ENCODE measurements at places on chromosomes 1 and 21.
A peak's percentile ranks its signal among the peaks of the same experiment; 100 is the strongest.

DNA sequence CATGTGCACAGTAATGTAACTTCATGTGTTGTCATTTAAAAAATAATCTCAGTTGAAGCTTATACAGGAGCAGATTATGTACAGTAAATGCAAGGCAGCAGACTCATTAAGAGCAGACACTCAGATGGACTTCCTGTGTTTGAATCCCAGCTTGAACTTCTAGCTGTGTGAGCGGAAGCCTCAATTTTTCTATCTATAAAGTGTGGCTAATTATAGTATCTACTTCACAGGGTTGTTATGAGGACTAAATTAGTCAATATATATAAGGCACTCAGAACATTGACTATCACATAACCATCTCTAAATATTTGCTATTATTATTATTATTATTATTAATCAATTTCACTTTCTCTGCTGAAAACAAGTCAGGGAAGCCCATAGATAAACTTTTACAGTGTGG, 141.6 kb downstream of the ZP4 start:
- no peak for DNase-seq

DNA sequence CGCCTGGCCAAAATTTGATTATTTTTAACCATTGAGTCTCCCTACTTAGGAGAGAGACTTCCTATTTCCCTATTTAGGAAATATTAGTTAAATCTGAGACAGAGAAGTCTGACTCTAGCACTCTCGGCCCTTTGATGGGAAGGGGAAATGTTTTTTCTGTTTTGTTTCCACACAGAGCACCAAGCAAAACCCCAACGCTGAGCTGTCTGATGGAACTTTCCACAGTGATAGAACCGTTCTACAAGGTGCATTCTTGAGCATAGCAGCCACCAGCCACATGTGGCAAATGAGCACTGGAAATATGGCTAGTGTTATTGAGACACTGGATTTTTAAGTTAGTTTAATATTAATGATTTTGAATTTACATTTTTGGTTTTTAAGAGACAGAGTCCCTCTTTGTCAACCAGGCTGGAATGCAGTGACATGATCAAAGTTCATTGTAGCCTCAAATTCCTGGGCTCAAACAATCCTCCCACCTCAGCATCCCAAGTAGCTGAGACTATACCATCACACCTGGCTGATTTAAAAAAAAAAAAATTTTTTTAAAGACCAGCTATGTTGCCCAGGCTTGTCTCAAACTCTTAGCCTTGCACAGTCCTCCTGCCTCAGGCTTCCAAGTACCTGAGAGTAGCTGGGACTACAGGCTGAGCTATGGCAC, 77.3 kb upstream of the GALNT2 start:
- DNase-seq, result no peak

- DNase-seq, result no peak
Observed at GRCh38 chr1:25952841-25953401, 44.9 kb downstream of the PAFAH2 start.

- DNase-seq, result no peak
Observed at GRCh38 chr1:33683913-33684312, 180.0 kb upstream of the HMGB4 start.

GRCh38 chr1:23748016-23748415, 4.7 kb downstream of the ELOA start:
- DNase-seq, result no peak

DNA sequence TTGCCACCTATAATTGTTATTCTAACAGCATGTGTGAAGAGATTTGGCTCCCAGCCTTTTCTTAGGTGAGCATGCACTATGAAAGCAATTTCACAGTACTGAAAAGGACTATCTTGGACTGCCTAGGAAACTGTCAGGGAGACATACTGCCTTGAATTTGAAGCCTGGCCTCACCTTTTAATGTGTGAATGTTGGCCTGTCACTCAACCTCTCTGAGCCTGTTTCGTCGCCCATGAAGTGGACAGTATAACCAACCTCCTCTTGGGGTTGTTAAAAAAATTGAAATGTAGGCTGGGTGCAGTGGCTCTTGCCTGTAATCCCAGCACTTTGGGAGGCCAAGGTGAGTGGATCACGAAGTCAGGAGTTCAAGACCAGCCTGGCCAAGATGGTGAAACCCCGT, 20.4 kb upstream of the POU2F1 start:
- no peak for DNase-seq

DNA sequence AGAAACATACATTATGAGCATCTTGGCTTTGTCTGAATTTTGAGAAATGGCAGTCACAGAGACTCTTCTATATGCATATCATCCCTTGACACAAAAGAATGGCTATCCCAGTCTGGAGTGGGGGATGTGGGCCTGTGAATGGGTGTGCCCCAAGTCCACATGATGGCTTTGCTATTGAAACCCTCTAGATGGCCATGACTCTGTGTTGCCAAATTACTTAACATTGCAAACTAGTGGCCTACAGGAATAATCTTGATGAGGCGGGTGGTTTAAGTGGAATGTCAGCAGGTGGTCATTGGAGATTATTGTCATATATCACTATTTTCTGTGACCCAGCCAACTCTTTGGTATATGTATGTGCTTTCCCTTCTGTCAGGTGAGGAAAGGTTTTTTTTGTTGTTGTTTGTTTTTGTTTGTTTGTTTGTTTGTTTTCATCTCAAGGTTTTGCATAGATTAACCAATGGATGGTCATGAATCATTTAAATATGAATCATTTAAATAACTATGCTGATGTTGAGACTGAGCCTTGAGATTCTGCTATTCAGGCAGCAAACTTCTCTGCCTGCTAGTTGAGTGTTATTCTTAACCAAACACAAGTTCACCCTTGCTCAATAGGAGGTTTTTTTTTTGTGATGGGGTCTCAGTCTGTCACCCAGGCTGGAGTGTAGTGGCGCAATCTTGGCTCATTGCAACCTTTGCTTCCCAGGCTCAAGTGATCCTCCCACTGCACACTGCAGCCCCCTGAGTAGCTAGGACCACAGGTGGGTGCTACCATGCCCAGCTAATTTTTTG, 103.0 kb downstream of the NOS1AP start:
- DNase-seq, result no peak

GRCh38 chr1:31793086-31793485, 22.7 kb downstream of the SPOCD1 start:
- DNase-seq, result no peak

DNA sequence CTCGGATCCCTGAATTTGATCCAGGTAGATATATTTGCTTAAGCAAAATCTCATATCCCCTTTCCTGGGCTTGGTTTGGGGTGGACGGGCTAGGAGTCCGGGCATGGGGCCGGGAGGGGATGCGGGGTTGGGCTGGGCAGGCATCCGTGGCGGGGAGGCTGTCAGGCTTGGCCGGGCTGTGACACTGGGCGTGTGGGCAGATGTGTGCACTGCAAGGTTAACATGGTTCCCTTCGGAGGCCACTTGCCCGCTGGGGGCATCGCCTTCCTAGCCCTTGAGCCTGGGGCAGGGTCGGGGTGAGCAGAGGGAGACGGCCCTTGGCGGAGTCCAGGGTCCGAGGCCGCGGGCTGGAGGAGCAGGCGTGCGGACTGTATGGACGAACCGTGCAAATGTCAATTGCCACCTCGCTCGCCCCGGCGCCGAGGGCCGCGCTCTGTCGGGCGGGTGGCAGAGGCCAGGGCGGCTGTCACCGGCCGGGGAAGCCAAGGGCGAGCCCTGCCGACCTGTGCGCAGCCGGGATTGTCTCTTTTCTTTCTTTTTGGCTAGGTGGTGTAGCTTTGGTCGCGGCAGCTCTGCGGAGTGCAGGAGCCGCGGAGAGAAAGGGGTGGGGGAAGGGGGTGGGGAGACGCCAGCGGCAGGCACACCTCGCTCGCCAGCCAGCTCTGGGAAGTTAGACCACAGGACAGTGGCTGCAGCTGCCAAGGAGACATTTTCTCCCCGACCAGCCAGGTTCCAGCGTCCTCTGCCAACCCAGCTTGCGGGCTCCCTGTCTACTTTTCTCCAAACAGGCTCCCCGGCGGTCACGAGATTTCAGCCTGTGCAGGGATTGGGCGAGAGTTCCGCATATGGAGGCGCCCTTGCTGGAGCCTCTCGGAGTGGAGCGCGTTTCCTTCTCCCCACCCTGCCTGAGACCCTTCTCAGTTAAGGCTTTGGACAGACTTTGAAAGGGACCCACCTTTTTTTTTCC, 1.3 kb downstream of the RCOR3 start:
- DNase-seq, result peak; percentile 53

DNA sequence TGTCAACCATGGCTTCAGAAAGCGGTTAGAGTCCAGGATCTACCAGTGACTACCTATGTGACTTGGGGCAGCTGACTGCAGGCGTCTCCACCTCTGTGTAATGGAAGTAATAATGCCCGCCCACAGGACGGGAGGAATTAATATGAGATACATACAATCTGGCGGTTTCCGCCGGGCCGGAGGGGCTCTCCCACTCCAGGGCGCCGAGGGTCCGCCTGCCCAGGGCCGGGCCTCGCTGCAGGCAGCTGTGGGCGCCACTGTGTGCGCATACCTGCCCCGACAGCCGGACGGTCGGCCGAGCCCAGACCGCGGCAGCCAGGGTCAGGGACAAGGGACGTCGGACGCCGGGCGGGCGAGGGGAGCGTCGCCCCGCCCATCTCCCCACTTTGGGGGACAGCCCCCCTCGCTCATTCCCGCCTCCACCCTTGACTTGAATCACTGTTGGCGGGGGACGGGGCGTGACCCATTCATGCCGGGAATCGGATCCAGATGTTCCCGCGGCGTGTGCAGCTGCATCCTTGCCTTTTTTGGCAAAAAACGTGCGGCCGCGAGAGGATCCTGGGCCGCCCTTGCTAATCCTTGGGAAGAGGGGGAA, 6.0 kb upstream of the SF3A3 start:
- no peak for DNase-seq

- DNase-seq, result no peak
Observed at GRCh38 chr1:204709960-204710912, 24.7 kb upstream of the LRRN2 start.

GRCh38 chr21:35628316-35628715, 432.0 kb downstream of the SETD4 start:
- DNase-seq, result no peak

GRCh38 chr1:91846007-91846638, 39.8 kb downstream of the TGFBR3 start:
- DNase-seq, result no peak

DNA sequence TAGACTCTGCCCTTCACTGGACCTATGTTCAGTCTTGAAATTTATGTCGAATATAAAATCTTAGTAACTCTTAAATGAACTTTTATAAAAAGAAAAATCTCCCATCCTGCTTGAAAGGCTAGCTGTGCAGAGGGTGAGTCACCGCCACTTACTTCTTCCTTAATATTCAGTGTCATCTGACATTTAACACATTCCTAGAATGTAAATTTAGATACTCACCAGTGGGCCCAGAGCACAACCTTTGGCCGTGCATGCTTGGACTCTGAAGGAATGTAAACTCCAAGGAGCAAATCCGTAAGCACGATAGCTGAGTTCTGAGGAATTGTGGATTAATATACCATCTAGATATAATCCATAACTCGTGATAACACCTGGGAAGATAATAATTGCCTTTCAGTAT, 403.3 kb downstream of the KCTD3 start:
- no peak for DNase-seq

- no peak for DNase-seq
Observed at GRCh38 chr1:234675572-234675971, 65.6 kb upstream of the IRF2BP2 start.

DNA sequence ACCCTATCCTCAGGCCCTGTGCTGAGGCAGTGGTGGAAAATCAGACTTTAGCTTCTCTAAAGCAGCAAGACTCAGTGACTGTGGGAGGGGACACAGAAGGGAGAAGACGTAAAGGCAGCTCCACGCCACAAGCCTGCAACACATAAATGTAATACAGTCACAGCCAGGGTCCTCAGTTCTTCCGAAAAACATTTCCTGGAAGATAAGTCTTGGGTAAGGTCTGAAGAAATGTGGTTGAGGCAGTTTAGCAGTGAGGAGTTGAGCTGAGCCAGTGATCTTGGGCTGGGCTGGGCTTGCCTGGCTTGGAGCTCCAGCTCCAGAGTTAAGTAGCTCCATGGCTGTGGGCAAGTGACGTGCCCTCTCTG, 127.8 kb upstream of the ADAR start:
- no peak for DNase-seq

DNA sequence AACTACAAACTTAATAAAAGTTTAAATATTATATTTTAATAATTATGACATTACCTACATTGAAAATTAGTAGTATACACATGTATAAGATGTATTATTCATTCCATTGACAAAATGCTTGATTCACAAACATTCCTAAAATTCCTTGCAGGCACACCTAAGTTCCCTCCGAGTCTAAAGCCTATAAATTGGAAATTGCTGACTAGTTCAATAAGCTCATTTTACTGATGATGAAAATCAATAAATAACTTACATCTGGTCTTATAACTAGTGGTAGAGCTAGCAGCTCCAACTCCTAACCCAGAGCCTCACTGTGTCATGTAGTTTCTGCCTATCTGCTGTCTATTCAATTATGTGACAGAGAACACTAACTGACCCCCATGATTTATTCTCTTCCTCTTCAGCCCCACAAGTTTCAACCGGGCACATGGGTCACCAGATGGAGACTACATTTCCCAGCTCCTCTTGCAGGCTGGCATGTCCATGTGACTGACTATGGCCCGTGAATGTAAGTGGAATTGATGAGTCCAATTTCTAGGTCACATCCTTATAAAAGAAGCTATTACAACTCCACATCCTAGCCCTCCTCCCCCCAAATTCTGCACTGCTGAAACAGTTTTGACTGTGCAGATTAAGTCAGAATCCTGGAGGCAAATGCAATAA, 29.6 kb upstream of the LRRC8D start:
- DNase-seq, result no peak
